Stimulated activated CD4-positive, alpha-beta T cell treated with anti-CD3 and anti-CD28 coated beads, Interleukin-4, amount 100 ng/mL, for 48 hours (primary cell): ENCODE measurements at places on chromosomes 4 and X.

DNA sequence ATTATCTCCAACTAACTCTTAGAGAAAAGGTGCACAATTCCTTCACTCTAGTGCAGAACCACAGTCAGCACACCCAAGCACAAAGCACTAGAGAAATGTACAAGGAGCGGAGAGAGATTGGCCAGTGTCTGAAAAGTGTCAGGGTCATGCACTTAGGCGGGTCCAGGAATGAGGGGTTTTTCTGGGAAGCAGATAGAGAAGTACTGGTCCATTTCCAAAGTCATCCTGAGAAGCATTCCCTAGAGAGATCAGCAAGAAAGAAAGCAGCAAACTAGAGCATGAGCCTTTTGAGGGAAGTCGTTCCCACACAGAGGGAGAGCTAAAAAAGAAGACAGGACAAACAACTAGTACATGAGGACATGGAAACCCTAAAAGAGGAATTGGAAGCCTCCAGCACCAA is 168.1 kb upstream of the MAP3K15 start:
- DNase-seq: no peak

DNA sequence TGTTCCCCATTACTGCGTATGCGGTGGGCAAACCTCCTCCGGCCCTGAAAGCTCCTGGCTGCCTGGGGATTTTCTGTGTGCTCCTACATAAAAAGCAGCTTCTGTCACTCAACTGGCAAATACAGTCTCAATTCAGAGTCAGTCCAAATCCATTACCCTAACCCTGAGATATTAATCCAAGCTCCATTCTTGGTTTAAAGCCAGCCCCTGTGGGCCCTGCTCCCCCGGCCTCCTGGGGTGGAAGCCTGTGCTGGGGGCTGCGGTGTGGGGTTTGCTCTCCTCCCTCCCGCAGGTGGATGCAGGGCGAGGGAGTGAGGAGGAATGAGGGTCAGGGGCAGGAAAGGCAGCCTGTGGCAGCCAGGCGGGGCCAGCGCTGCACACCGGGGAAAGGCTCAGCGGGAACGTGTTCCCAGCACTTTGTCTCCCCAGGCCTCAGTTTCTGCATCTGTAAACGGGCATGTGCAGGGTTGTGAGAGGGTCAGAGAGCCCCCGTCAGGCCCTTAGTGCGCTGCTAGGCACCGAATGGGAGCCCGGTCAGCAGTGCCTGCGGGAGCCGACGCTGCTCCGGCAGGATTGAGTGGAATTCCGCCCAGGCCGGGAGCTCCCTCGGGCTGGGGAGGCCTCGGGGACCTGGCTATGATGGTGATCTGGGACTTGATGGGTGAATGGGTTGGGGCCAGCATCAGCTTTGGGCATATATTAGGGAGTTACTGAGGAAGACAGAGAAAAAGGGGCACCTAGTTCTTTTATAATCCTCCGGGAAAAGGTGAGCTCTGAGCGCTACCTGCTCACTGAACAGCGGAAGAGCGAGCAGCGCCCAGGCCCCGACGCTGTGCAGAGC is 6.3 kb upstream of the RGS12 start:
- no peak for DNase-seq

GRCh38 chr4:123833171-123833643 is 436.6 kb downstream of the SPRY1 start:
- DNase-seq: no peak

GRCh38 chr4:90546114-90546513 is 418.9 kb downstream of the CCSER1 start:
- no peak for DNase-seq

DNA sequence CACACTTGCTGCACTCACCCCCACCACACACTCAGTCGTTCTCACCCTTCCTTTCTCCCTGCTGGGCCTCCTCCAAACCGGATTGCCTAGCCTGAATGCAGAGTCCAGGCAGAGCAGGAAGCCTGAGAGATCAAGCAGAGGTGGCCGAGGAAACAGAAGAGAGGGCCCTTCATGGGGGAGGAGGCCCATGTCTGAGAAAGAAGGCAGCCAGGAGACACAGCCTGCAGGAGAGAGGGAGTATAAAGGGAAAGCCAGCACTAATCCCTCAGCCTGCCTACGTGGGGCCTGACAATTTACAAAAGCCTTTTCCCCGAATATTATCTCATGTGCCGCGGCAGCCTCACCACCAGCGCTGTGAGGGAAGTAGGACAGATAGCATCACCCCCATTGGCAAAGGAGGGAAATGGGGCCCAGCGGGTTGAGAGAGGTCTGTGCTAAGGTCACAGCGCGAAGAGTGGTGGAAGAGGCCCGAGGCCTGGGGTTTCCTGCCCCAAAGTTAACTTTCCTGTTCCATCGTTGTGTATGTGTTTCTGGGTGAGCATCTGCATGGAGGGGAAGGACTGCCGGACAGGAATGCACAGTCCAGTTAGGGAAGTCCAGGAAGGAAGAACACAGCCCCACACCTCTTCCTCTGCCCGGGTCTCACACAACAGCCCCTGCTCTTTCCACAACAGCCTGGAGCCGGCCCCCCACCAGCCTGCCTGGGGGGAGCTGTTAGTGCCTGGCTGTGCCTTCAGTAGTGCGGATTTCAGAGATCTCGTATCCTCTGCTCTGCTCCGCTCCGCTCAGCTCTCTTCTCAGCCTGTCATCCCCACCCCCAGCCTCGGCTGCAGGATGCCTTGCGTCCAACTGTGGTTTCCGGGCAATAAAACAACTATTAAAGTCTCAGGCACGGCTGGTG is 50.9 kb upstream of the BCOR start:
- DNase-seq: no peak

- DNase-seq: no peak
Observed at GRCh38 chr4:130530505-130530904, 1434.6 kb downstream of the C4orf33 start.
